ENCODE measurements at places on chromosomes 4 and X.

DNA sequence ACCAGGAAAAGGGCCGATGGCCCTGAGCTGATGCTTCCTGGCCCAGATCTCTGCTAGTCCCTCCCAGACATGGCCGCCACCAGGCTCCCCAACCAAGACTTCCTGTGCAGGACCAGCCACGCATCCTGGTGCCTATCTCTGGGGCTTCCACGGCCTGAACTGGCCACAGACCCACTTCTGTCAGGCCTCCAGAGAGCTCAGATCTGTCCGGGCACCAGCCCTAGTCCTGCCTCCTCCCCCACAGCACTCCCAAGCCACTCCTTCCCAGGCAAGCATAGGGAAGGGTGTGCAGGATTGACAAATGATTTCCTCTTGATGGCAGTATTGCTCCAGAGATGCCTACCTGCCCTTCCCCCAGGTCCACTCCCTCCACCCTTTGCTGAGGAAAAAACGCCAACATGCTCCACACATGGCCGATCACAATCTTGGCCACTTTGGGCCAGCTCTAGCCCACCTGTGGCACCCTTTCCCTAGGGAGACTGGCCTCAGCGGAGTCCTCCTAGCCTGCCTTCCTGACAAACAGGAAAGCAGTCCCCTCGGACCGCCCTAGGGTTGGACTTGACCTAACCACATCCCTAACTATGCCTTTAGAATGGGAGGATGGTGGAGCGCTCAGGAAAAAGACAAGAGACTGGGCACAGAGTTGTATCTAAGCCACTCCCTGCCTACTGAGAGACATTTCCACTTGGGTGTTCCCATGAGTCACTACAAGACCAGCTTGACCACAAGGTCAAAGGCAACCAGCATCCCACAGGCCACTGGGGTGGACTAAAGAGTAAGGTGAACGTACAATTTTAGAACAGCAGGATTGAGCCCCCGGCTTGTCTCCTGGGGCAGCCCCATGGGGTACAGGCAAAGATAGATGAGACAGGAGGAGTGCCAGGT is 277.5 kb upstream of the AGTR2 start:
- no peak for DNase-seq

- DNase-seq = no peak
Measured at GRCh38 chr4:1658146-1658545, 26.0 kb downstream of the FAM53A start.

DNA sequence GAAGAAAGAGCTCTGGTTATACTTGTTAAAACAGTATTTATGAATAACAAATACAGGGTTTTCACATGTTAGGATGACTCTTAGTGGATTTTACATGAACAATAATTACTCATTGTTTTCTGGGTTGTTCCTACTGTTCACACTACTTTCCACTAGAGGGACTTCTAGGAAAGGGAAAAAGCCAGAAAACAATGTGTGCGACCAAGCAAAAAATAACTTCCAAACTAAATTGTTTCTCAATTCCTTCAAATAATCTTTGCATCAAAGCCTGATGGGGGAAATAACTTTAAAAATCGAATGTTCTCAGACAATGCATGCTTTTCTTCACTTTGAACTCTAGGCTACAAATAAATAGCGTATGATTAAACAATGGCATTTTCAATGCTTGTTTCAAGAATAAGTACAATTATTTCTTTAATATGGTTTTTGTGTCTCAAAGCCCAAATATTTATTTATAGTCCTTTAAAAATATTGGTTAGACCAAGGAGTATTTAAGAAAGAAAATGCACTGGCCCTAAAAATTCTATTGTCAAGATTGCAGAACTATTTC is 72.1 kb upstream of the ETNPPL start:
- no peak for DNase-seq

- no peak for DNase-seq
Measured at GRCh38 chr4:18529482-18529881, 507.9 kb upstream of the LCORL start.

DNA sequence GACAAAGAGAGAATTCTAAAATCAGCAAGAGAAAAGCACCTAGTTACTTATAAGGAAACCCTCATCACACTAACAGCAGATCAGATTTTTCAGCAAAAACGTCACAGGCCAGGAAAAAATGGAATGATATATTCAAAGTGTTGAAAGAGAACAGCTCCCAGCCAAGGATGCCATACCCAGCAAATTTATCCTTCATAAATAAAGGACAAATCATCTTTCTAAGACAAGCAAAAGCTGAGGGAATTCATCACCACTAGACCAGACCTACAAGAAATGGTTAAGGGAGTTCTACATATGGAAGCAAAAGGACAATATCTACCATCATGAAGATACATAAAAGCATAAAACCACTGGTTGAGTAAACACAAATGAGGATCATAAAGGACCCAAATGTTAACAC is 53.6 kb downstream of the MANBA start:
- no peak for DNase-seq

- no peak for DNase-seq
Measured at GRCh38 chr4:89162987-89163386, 51.7 kb downstream of the TIGD2 start.

Data from SIG-M5 (cell line).